KG1 (cell line): ENCODE measurements at places on chromosomes 11 and 22.

- no peak for DNase-seq
These were observed 9.3 kb downstream of the ATP5MGL start for GRCh38 chr22:42630901-42631602.

GRCh38 chr22:29345932-29346331 lies 30.4 kb upstream of the RASL10A start:
- no peak for DNase-seq

GRCh38 chr11:108835624-108836023 lies 170.8 kb downstream of the DDX10 start:
- no peak for DNase-seq

DNA sequence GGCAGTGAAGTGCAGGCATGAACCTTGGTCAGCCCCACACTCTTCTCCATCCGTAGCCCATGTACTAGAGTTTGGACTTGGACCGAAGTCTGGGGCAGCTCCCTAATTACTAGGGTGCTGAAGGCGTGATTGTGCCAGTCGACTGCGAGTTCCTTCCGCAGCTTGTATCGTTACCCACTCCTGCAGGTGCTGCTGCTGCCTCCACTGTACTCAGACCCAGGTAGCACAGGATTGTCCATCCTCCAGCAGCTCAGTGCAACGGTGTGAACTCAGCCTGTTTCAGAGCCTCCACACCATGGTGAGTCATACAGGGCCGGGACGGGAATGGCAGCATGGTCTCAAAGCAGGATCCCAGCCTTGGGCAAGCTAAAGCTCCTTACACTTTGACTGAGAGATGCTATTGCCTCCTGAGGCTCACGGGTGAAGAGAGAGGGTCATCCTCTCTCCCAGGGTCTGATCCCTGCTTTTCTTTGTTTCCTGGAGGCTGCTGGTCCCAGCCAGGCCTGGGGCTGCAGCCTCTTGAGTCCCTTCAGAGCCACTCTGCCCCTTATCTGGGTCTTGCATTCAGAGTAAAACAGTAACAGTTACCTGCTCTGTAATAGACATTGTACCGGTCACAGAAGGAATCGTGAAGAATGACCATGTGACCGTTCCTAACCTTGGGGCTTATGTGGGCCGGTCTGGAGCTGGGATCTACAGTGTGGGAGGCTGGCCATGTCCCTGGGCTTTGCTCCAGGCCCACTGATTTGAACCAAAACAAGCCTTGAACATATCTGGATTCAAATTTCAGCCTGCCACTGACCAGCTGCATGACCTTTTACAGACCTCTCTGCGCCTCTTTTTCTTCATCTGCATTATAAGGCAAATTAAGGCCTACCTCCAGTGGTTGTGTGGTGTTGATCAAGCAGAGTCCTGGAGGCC lies 1.7 kb downstream of the TKFC start:
- no peak for DNase-seq

GRCh38 chr11:96329855-96330510 lies 13.0 kb downstream of the MAML2 start:
- no peak for DNase-seq

DNA sequence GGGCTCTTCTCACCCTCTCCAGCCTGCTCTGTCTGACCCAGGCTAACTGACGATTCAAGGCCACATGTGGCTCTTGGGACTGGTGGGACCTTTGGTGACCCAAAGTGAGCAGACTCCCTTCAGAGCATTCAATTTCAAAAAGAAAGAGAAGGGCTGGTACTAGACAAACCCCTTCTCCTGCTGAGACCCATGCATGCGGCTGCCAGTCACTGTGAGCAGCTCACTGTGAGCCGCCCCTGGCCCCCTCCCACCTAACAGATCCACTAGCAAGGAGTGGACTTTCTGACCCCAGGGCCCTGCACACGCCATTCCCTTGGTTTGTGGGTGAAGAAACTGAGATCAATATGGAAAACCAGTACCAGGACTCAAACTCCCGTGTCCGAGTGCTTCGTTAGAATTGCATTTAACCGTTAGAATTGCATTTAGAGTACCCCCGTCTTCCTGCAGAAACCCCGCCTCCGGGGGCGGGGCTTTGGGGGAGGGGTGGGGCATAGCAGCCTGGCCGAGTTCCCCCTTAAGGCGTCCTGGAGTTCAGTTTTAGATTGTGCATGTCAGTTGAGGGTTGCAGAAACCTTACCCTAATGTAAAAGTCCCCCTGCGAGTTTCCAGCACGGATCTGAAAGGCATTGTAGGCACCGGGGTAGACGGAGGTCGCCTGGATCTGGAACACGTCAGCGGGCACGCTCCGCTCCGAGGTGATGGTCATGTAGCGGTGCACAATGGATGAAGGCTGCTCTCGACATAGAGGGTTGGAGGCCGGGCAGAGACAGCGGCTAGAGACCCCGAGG lies 5.1 kb downstream of the EFEMP2 start:
- no peak for DNase-seq

- no peak for DNase-seq
These were observed 227.4 kb downstream of the CSNK2A3 start for GRCh38 chr11:11125618-11126017.

DNA sequence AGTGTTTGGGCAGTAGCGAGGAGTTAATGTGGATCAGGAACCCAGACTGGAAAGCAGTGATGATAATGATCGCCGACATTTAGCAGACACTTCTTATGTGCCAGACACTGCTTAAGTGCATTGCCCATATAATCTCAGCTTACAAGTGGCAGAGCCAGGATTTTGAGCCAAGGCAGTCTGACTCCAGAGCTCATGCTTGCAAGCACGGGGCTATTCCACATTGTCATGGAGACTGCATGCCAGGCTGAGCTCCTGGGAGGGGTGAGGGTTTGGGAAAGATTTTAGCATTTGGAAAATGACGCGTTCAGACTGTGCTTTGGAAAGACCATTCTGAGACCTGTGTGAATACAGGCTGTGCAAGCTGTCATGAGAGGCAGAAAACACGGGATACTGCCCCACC lies 302.7 kb downstream of the DDX10 start:
- DNase-seq: no peak

- DNase-seq: no peak
These were observed 1.1 kb upstream of the BIRC2 start for GRCh38 chr11:102345904-102346303.

- no peak for DNase-seq
These were observed at the start of gene TYR for GRCh38 chr11:89177691-89178231. TSS of gene TYR (plus strand) at chr11:89177875. CDS start at chr11:89177954, 79 bp downstream.

GRCh38 chr22:45814198-45814597 lies 142.6 kb downstream of the ATXN10 start:
- DNase-seq: no peak

- DNase-seq: no peak
These were observed 133.5 kb downstream of the CACNA1I start for GRCh38 chr22:39703928-39704639.

- DNase-seq: no peak
These were observed 1.8 kb upstream of the DENND5A start for GRCh38 chr11:9266926-9267325.

- no peak for DNase-seq
These were observed 6.7 kb downstream of the ETS1 start for GRCh38 chr11:128580612-128581011.

DNA sequence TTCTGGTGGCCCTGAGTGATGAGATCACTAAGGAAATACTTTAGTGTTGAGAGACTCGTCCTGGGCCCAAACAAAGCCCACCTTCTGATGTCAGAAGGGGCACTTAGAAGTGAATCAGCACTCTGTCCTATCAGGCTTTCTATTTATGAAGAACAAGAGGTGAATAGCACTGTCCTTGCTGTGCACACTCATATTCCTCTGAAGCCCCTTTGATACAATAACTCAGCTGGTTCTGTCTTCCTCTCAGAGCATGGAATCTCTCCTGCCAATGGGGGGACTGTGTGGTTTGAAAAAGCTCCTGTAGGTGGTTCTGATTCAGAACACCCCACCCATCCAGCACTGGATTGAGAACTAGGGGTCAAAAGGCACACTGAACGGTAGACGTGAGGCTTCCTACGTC lies 348.1 kb downstream of the ETS1 start:
- DNase-seq: no peak

DNA sequence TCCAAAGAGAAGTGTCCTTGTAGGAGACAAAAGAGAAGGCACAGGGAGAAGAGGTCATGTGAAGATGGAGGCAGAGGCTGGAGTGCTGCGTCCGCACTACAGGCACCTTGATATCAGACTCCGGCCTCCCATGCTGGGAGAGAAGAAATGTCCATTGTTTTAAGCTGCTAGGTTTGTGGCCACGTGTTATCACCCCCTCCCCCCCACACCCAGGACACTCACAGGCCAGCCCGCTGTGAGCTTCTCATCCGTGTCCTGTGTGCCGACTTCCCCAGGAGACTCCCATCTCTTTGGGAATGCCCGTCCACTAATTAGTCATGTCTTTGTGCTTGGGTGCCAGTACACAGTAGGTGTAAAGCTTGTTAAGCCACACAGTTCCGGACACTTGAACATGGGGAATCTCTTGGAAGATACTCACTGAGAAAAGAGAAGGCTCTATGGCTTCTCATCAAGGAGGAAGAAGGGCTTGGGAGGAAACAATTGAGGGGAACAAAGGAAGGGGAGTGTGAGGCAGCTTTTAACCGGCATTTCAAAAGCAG lies 1234.7 kb downstream of the TBC1D22A start:
- DNase-seq: no peak

GRCh38 chr11:68354148-68354872 lies 41.9 kb downstream of the LRP5 start:
- DNase-seq: no peak

DNA sequence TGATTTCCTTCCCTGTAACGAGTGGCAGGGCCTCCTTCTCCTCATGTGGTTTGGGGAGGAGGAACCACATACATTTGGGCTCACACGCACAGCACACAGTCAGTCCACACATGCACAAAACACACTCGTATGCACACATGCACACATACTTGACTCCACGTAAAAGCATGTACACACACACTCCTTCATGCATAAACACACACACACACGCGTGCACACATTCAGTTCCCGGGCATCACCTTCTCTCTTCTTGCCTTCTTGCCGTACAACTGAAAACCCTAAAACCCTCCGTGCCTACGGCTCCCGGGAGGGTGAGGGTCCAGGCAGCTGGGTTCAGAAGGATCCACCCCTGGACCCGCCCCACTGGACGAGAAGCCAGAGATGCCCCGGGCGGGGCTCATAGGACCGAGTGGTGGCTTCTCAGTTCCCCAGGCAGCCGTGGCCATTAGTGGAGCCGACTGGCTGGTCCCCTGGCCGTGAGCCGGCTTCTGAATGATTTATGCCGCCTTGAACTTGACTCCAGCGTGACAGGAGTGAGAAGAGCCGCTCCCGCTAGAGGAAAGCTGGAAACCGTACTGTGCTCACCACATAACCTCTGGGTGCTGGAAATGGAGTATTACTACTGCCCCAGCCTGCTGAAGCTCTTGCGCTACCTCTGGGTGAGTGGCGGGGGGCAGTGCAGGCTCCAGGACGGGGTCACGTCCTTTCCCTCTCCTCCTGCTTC lies 117.4 kb downstream of the KIAA1671 start:
- no peak for DNase-seq

DNA sequence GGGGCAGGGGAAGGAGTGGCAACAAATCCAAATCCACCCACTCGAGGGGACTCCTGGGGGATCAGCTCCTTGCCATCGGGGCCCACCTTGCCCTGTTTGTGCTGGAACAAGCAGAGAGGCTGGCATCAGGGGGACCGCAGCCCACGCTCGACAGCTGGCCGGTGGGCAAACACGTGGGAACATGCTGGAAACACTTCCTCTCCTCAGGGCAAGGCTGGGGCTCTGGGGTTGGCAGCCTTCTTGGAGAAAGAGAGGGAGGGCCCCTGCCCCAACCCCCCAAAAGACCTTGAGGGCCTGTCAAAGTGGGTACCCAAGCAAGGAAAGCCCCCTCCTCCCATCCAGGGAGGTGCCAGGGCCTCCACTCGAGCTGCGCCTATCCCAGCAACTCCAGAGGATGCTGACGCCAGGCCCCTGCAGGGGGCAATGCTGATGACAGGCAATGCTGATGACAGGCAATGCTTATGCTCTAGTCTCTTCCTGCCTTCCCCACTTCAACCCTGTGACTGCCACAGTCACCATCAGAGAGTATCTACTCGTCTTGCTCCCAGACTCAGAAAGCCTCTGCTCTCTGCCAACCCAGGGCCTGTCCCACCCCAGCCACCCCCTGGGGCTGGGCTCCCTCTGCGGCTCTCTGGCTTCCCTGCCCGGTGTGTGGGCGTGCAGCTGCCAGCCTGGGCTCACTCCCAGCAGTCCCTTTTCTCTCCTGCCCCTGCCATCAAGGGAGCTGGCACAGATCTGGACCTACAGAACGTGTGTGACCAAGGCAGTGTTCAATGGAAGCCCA lies 6.0 kb downstream of the ESS2 start:
- no peak for DNase-seq

- DNase-seq: no peak
These were observed 16.0 kb downstream of the RASD2 start for GRCh38 chr22:35556666-35557065.

DNA sequence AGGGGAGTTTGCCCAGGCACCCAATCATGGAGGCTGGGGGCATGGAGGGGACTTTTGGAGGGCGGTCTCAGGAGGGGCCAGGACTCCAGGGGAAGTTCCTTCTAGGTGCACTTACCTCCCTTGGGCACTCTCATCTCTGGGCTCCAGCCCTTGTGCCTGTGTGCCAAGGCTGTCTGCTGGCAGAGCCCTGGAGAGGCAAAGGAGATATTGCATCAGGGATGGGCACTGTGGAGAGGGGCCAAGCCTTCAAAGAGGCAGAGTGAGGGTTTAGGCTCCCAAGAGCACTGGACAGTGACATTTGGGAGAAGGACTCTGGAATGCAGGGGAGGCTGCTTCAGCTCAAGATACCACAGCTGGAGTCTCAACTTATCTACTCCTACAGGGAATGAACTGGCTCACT lies 32.2 kb upstream of the TFIP11 start:
- no peak for DNase-seq

DNA sequence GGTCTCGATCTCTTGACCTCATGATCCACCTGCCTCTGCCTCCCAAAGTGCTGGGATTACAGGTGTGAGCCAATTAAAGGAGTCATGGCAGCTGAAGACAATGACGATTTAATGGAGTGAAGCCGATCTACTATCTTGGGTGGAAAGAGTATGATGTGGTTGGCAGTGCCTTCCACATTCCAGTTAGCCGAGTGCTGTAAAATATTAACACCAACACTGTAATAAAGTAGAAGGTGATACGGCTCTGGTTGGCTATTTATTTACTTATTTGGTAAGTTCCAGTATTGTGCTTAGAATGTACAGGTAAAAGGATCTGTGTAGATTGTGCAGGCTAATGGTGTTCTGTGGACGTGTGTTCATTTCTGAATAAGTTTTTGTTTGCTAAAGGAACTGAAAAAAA lies 149.6 kb upstream of the MTMR2 start:
- no peak for DNase-seq

GRCh38 chr11:61026121-61027031 lies 54.9 kb downstream of the CD6 start:
- DNase-seq: no peak
